ENCODE measurements at places on chromosomes 2 and 18.

- no peak for DNase-seq
These were observed 76.9 kb downstream of the NRXN1 start for GRCh38 chr2:50955081-50955480.

- DNase-seq: no peak
These were observed 693.1 kb downstream of the ERBB4 start for GRCh38 chr2:211845338-211846035.

DNA sequence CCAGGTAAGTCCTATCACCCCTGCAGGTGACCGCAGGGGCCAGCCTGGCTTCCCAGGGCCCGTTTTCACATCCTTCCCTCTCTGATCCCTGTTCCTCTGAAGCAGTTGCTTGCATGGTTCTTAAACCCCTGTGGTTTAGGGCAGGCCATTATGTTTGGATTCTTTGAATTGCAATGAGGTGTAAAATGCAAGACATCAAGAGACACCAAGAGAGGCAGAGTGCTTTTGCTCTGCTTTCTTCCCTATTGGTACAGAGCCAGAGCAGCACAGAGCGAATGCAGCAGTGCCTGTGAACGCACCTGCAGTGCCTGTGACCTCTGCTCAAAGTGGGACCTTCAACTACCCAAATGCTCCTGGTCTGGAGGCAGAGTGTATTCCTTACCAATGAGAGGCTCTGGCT is 7.6 kb downstream of the RFX8 start:
- DNase-seq: no peak

GRCh38 chr2:231144896-231145295 is 20.1 kb upstream of the HTR2B start:
- DNase-seq: no peak

DNA sequence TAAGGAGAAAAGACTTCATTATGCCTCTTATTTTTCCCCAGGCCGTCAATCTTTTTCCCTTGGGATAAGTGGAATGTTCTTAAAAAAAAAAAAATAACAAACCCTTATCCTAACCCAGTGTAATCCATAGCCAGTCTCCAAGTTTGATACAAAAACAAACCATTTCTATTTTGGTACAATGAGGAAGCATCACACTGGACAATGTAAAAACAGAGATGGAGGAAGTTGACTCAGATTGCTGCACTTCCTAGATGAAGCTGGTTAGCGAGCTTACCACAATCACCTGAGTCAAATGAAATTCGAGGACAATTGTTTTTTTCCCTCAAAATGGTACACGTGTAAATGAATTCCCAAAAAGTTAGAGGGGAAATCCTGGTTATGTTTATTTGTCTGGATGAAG is 259.7 kb downstream of the TCF4 start:
- DNase-seq: no peak

GRCh38 chr18:63795606-63796005 is 20.4 kb downstream of the SERPINB7 start:
- no peak for DNase-seq

- DNase-seq: no peak
These were observed 160.5 kb downstream of the AKAIN1 start for GRCh38 chr18:5036523-5036922.

- no peak for DNase-seq
These were observed 35.3 kb upstream of the PPP1CB start for GRCh38 chr2:28716265-28716865.

DNA sequence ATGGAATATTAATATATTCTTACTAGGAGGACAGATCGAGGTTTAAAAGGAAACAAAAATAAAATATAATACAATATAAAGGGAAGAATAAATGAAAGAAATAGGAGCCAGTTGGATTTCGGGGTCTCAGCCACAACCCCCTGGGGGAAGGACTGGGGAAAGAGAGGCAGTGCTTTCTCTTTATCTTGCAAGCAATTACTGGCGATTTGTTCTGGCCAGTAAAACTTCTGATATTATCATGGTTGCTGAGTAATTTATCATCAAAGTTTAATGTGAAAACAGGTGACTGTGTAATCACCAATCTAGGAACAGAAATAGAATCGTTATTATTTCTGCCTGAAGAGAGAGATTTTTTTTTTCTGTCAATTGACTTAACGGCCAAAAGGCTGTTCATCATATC is 917.7 kb upstream of the CELF4 start:
- DNase-seq: no peak

DNA sequence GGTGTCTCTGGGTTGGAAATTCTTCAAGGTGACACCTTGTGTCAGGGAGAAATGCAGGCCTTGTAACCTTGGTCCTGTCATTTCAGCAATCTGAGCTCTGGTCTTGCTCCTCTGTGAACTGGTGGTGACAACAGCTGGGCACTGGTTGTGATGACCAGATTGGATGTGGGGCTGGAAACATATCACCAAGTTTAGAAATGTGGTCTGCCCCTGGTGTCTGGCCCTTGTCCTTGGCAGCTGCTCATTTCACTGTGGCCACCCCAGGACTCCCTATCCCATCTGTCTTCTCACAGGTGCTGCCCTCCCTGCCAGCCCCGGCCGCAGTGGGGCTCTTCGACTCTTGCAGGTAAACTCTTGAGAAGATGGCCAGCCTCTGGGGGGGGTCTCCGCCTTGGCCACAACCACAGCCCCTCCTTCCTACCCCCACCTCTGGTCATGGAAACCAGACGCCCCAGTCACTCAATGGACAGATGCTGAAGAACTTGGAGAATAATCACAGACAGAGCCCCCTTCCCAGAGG is 20.7 kb downstream of the SIX3 start:
- DNase-seq: no peak

- DNase-seq: no peak
These were observed 50.4 kb downstream of the ZDBF2 start for GRCh38 chr2:206324869-206325268.

DNA sequence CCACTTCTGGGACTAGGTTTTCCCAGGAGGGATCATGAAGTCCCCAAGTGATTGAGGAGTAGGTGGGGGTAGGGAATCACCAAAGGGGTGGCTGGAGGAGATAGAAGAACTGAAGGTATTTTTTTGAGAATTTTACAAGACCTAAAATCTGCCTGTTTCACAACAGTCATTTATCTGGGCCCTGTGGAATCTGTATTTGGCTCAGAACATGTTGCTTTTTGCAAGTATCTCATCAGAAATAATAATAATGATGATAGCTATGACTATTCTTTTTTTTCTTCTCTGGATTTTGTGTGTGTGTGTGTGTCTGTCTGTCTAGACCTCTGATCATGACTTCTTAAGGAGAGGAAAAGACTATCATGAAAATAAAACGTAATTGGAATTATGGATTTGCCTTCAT is 13.9 kb downstream of the STON1 start:
- DNase-seq: no peak

DNA sequence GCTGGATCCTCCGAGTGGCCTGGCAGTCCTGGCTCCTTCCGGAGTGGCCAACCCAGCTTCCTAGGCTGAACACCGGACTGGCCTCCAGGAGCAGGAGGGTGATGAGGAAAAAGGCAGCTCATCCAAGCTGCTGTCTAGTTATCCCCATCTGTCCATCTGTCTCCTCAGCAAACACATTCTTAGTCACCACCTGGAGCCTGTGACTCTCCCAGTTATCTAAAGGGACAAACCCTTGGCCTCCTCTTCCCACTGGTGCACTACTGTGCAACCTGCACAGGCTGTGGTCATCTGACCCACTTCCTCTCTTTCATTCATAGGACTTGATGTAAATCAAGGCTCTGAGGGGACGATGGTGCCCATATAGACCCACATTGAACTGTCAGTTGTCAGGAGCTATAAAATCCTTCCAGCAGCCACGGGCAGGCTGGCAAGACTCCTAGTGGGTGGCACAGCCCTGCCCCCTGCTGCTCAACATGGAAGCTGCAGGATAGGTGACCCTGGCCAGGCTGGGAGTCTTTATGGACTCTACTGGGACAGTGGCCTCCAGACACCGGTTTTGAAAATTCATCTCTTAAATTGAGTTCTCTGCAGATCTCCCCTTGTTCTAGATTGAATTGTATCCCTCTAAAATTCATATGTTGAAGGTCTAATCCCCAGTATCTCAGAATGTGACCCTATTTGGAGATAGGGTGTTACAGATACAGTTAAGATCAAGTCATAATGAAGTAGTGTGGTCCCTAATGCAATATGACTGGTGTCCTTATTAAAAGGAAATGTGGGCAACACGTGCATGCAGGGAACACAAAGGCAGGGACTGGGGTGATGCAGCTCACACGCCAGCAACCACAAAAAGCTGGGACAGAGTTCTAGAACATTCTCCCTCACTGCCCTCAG is 29.3 kb upstream of the DUSP2 start:
- DNase-seq: peak; percentile 67

- DNase-seq: no peak
These were observed 50.0 kb downstream of the TRAPPC8 start for GRCh38 chr18:31892936-31893335.

Measured in stimulated activated CD4-positive, alpha-beta T cell treated with anti-CD3 and anti-CD28 coated beads, Interleukin-1b, Interleukin-23, amount 100 ng/mL, for 1 hour (primary cell).